H4 (cell line): ENCODE measurements at places on chromosomes 5 and 9.

DNA sequence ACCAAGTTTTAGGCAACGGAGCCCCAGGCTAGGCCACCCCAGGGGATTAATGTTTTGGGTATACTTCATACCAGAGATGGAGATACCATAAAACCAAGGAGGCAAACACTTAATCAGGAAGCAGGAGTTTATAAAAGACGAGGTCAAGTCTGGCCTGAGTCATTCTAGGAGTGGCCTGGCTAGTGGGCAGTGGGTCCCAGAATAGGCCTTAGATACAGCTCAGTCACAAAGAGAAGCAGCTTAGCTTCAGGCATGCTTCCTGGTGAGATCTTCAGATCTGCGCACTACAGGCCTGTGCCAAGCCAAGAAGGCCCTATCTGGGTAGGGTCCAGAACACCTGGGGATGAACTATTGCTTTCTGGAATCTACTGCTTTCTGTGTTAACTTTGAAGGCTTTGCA lies 20.6 kb upstream of the NR5A1 start:
- no peak for DNase-seq

- DNase-seq, result no peak
Measured at GRCh38 chr5:97127727-97128126, 14.7 kb downstream of the LIX1 start.

- DNase-seq, result no peak
Measured at GRCh38 chr9:133639613-133640012, 3.5 kb downstream of the DBH start.

DNA sequence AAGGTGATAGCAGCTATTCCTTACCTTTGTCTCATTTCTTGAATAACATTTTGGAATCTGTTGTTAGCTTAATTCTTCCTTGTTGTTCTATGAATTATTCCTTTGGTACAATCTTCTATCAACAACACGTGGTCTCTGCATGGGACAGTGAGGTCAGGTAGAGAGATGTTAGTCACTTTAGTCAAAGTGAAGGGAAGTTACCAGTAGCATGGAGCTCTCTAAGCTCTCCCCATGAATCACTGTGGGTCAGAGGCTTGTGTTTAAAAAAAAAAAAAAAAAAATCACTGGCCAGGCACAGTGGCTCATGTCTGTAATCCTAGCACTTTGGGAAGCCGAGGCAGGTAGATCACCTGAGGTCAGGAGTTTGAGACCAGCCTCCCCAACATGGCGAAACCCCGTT lies 116.0 kb downstream of the GOLPH3 start:
- DNase-seq, result no peak
